Left kidney (tissue), 8 donors: ENCODE measurements at places on chromosomes 16 and 17. TPM values are rescaled to one million over a fixed set of nuclear protein-coding genes. Genes with fewer than 3 reads are reported as not detected.
A peak's percentile ranks its signal among the peaks of the same experiment; 100 is the strongest.

The GNG13 gene
- polyA plus RNA-seq = 0.42 TPM

DNA sequence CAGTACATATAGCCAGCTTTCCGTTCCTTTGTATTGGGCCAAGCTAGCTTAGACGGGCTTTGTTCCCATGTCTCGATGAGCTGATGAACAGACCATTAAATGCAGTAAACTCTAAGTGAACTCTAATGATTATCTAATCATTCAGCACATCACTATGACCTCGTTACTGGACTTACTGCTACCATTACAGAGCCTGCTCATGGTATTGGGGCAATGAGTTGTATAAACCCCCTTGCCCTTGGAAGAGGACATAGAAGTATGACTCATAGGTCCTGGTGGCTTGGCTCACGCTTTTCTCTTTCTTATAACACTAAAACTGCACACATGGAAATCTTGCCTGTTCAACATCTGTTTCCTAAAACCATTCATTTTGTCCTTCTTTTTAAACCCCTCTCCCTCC lies 93.6 kb upstream of the DYNLRB2 start:
- no peak for DNase-seq

The ANKFN1 gene
- 0.93 TPM for polyA plus RNA-seq

The DHRS11 gene
- 28.8 TPM for polyA plus RNA-seq

The EFNB3 gene
- 21.3 TPM for polyA plus RNA-seq

The EXOC3L1 gene
- 4.6 TPM for polyA plus RNA-seq

DNA sequence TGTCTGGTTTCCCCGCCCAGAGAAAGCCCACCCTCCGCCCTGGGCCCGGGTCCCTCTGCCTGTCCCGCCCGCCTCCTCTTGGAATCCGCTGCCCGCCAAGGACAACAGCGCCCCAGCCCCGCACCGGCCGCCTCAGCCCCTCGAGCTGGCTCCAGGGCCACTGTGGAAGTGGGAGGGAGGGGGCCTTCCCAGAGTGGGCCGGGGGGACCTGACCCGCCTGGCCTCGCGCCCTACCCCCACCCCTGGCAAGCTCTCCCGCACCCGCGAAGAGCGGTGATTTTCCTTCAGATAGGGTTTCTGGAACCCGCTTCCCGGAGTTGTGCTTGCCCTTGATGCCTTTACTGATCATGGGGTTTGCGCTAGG lies 2.3 kb upstream of the CBX8 start:
- DNase-seq = peak; percentile 24

GRCh38 chr17:12463102-12463501 lies 202.6 kb upstream of the MYOCD start:
- no peak for DNase-seq

The NPIPB9 gene
- polyA plus RNA-seq = 4.5 TPM

The SLFN11 gene
- 11.6 TPM for polyA plus RNA-seq

- DNase-seq = no peak
These were observed 69.1 kb downstream of the METRNL start for GRCh38 chr17:83148317-83149028.

DNA sequence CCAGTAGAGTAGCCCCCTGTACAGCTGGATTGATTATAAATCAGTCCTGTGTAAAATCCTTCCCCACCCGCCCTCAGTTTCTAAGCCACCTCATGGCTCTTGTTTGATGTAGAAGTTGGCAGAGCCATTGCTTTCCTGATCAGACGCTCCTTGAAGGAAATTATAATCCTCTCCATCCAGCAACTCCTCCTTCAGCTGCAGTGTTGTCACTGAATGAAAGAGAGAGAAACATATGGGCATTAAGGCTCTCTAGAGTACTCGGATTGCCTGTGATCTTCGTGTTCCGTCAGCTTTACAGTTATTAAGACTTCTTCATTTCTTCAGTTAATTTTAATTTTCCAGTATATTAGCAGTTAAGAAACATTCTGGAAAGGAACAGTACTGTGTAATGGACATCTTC lies 14.3 kb downstream of the NME2 start:
- no peak for DNase-seq

The AXIN2 gene
- polyA plus RNA-seq = 23.2 TPM

- no peak for DNase-seq
These were observed 1.4 kb downstream of the UBE2I start for GRCh38 chr16:1310832-1311200.

DNA sequence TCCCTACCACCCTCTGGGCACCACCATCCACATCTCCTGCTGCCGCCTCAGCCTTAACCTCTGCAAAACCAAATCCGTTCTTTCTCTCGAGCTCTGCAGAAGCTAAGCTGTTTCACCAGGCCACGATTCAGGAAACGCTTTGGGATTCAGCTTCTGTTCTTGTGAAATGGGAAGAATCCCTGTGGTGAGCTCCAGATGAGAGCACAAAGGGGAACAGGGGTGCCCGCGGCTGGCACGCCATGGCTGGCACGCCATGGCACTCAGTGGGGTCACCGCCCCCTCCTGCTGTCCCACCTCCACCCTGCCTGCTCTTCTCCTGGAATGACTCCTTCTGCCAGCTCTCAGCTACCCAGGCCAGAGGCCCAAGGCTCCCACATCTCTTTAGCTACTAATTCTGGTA lies 5.7 kb downstream of the QPRT start:
- no peak for DNase-seq

DNA sequence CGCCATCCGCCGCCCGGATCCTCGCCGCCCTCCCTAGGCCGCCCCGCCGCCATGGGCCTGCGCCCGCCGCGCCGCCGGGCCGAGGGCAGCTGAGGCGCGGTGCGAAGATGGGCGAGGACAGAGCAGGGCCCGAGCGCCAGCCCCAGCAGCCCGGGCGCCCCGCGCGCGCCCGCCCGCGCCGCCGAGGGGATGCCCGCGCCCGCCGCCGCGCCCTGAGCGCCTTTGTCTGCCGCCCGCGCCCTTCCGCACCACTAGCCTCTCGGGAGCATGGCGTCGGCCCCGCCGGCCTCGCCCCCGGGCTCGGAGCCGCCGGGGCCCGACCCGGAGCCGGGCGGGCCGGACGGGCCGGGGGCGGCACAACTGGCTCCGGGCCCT lies 278 bp downstream of the RAB11FIP3 start:
- DNase-seq = no peak

- no peak for DNase-seq
These were observed 66.2 kb upstream of the LYRM9 start for GRCh38 chr17:27959382-27959709.

- no peak for DNase-seq
These were observed 8.2 kb downstream of the ADCY7 start for GRCh38 chr16:50274326-50275097.

The DNAI2 gene
- polyA plus RNA-seq = 0.12 TPM

The KCNH6 gene
- polyA plus RNA-seq = 2.2 TPM

DNA sequence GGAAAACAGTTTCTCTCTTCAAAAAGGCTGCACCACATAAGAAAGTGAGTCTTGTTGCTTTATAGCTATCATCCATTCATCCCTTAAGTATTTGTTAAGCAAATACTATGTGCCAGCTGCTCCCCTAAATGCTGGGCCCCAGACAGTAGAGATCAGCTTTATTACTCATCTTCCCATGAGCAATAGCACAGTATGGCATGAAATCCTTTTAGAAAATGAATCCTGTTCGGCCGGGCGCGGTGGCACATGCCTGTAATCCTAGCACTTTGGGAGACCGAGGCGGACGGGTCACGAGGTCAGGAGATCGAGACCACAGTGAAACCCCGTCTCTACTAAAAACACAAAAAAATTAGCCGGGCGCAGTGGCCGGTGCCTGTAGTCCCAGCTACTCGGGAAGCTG lies 99.5 kb downstream of the MYO1D start:
- no peak for DNase-seq

The METRNL gene
- polyA plus RNA-seq = 29.9 TPM

DNA sequence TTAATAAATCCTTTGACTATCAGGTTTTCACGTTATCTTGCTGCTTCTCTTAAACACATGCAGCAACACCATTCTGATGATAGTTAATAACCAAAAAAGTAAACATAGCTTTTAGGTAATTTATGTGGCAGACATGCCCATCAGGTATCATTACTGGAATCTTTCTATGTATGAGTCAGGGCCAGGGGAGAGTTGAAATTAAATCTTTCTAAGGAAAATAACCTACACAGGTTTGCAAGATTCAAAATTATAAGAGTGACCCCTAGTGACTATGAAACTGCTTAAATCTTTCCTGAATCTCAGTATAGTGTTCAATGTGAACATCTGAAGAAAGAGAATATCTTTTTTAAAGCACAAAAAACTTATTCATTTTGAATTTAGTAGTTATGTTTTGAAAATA lies 666.6 kb downstream of the CDH11 start:
- no peak for DNase-seq

The DCAKD gene
- polyA plus RNA-seq = 55.3 TPM

- no peak for DNase-seq
These were observed 14.4 kb upstream of the FBXO47 start for GRCh38 chr17:38981636-38982035.

GRCh38 chr17:47076171-47076570 lies 97.1 kb upstream of the RPRML start:
- DNase-seq = no peak

GRCh38 chr16:63018581-63019223 lies 982.5 kb upstream of the CDH8 start:
- no peak for DNase-seq

- no peak for DNase-seq
These were observed 126.1 kb upstream of the PLCG2 start for GRCh38 chr16:81652798-81653505.

DNA sequence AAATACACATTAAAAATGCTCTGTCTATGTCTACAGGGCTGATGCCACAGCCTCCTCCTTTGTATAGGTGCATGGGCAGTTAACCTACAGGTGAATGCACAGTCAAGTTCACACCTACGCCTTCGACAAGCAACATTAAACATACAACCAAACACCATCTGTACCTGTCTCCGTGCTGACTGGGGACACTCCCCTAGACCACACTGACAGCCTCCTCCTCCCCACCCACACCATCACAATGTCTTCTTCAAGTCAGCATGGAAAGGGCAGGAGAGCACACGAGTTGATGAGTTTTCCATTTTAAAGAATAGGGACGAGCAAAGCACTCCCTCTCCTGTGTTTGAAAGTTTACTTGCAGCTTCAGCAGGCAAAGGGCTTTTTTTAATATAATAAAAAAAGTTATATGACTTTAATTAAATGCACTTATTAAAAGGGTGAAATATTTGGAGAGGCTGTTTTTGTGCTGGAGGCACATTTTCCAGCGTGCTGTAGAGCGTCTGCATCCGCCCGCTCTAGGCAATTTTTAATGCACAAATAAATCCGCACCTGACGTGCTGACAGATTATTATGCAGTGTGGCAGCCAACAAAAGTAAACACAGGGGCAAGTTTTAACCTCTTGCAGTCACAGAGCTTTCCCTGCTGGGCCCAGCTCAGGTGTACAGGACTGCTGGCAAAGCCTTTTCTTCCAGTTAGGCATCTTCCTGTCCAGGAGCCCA lies 367.9 kb downstream of the SOX9 start:
- no peak for DNase-seq

DNA sequence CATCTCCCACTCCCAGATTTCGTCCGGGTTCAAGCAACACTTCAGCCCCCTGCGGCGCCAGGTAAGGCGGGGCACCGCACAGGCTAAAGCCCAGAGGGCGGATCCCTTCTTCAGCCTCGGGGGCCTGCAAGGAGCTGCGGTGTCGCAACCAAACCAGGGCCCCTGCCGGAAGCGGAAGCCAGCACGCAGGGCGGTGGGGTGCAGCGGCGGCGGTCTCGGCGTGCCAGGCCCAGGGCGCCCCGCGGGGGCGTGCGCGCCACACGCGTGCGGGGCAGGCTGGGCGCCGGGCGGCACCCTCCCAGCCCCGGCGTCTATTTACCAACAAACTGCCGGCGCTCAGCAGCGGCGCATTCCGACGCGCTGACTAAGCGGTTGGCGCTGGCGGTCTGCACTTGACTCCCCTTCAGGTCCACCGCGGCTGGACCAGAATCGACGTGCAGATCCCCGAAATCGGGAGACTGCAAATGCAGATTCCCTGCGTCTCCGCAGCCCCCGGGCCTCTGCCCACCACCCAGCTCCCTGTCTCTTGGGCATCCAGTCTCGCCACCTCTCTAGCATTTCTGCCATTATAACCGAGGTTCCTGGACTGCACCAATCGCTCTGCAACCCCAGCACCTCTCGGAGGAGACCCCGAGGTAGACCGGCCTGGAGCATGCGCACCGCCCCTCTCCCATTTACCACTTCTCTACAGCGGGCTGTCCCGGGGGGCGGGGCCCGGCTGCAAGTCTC lies 421 bp upstream of the DLX4 start:
- DNase-seq = no peak

The TPPP3 gene
- 42.7 TPM for polyA plus RNA-seq
